Stimulated activated naive CD8-positive, alpha-beta T cell treated with anti-CD3 and anti-CD28 coated beads, Interleukin-15, amount 100 ng/mL, for 72 hours (primary cell): ENCODE measurements at places on chromosomes 16 and 17.

GRCh38 chr17:37650419-37651003 lies 7.3 kb upstream of the DDX52 start:
- no peak for DNase-seq

DNA sequence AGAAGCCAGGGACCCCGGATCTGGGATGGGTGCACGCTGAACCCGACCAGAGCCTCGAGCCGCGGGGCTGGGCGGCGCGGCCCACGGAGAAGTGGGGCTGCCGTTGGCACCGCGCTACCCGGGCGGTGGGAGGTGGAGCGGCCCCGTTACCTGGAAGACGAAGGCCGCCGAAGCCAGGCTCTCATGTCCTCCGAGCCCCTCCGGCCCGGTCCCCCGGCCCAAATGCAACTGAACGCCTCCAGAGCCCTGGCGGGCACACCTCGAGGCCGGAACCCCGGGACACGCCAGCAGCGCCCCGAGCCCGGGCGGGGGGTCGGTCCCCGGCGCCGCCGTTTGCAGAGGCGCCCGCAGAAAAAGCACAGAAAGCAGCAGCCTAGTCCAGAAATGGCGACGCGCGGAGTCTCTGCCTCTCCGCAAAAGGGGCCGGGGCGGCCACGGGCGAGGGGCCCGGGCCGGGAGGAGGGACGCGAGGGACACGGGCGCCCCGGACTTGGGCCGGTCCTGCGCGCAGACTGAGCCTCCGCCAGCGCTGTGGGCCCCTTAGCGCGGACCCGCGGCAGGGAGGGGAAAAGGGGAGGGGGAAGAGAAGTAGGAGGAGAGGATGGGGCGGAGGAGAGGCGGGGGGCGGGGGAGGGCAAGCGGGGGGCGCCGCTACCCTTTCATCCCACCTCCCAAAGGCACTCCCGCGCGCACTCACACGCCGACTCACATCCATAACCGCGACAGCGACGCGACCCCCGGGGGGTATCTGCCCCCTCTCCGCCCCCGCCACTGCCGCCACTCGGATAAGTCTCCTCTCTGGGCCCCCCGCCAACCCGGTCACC lies 1.4 kb downstream of the AXIN2 start:
- peak; percentile 23 for DNase-seq

- no peak for DNase-seq
These were observed 9.0 kb downstream of the LRRC37B start for GRCh38 chr17:32016231-32016630.

- peak; percentile 22 for DNase-seq
These were observed 684 bp downstream of the ZFP90 start for GRCh38 chr16:68539711-68540239.

GRCh38 chr16:68128577-68129305 lies 43.6 kb downstream of the NFATC3 start:
- no peak for DNase-seq

DNA sequence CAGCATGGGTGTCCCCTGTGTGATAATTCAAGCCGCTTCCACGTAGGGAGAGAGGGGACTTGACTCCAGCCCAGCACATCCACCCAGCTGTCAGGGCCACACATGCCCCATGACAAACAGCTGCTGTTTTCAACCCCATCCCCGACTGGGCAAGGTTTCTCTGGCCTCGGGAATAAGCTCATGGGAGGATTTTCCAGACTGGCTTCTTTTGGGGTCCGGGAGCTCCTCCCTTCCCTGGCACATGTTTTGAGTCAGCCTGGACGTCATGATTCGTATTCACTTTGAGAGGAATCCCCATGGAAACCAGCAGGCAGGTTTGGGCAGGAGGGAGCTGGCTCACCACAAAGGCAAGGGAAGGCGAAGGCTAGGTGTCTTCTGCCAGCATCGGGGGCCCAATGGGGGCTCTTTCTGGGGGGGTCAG lies 156.4 kb downstream of the CMIP start:
- DNase-seq: no peak

DNA sequence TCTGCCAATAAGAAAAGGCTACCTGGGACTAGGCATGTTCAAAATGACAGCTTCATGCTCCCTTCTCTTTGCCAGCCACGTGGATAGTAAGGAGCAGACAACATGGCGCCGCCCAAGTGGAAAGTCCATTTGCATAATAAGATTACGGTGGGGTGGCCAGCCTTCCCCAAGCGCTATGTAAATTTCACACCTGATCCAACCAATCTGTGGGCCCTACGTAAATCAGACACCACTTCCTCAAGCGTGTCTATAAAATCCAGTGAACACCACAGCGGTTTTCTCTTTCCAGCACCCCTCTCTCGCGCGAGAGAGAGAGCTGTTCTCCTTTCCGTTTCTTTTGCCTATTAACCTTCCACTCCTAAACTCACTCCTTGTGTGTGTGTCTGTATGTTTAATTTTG lies 140.3 kb upstream of the ERCC4 start:
- DNase-seq: no peak

GRCh38 chr17:57158325-57158724 lies 73.3 kb downstream of the AKAP1 start:
- no peak for DNase-seq

DNA sequence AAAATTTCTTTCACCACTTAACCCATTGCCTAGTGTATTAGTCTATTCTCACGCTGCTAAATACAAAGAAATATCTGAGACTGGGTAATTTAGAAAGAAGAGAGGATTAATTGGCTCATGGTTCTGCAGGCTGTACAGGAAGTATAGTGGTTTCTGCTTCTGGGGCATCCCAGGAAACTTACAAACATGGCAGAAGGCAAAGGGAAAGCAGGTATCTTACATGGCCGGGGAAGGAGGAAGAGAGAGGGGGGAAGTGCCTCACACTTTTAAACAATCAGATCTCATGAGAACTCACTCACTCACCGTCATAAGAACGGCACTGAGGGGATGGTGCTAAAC lies 931.4 kb upstream of the SOX9 start:
- DNase-seq: no peak

- DNase-seq: no peak
These were observed 901 bp upstream of the HEATR6 start for GRCh38 chr17:60079401-60080243.

DNA sequence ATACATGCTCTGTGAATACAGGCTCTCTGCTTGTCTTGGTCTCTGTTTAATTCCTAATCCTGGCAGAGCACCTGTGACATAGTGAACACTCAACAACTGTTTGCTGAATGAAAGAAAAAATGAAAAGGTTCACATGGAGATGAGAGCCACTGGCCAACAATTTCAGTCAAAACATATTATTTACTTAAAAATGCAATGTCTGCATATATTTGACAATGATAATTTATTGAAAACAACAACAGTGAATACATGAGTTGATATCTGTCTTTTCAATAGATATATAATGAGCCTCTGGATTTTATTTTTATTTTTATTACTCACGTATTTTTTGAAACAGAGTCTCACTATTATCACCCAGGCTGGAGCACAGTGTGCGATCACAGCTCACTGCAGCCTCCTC lies 136.6 kb downstream of the CDH13 start:
- DNase-seq: no peak

DNA sequence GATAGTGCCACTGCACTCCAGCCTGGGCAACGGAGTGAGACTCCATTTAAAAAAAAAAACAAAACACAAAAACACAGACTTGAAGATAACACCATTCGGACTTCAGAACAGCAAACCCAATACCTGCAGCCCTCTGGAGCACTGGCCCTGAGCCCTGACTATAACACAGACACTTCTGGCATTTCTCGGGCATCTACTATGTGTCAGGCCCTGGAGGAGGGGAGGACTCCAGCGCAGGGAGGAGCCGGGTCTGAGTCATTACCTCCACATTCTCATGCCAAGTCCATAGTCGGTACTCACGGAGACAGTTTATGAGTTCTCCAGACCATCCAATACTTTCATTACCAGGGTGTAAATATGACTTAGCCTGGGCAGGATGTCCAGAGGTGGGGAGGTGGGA lies 48.8 kb downstream of the PITPNM3 start:
- no peak for DNase-seq

DNA sequence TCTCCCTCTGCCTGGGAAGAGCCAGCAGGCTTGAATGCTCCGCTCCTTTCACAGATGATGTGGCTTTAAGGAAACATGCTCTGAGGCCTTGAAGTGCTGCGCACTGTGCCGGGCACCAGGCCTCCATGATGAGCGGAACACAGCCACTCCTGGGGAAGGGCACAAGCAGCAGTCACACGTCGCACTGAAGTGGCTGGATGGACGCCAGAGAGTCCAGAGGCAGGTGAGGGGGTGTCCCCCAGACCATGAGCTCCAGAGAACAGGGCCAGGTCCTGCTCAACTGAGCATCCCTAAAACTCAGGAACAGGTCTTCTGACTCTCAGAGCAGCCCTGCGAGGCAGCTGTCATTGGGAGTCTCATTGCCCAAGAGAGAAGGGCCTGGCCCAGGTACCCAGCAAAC lies 35.6 kb downstream of the PEMT start:
- DNase-seq: no peak

- no peak for DNase-seq
These were observed 84.9 kb upstream of the ASIC2 start for GRCh38 chr17:33377837-33378595.

GRCh38 chr17:10178506-10178991 lies 19.9 kb downstream of the GAS7 start:
- DNase-seq: no peak
